Endodermal cell (in vitro differentiated cells): ENCODE measurements at places on chromosomes 1 and 21. TPM values are rescaled to one million over a fixed set of nuclear protein-coding genes. Genes with fewer than 3 reads are reported as not detected.

- DNase-seq = peak; percentile 77
- H3K4me3 ChIP-seq = peak overlapping the region; percentile 65
- peaks cover 51% of the 10 kb centered on the region for H3K27me3 ChIP-seq
- H3K36me3 ChIP-seq = no peaks in the 10 kb centered on the region
Observed at GRCh38 chr1:25617625-25618432, 1.2 kb downstream of the MAN1C1 start.

DNA sequence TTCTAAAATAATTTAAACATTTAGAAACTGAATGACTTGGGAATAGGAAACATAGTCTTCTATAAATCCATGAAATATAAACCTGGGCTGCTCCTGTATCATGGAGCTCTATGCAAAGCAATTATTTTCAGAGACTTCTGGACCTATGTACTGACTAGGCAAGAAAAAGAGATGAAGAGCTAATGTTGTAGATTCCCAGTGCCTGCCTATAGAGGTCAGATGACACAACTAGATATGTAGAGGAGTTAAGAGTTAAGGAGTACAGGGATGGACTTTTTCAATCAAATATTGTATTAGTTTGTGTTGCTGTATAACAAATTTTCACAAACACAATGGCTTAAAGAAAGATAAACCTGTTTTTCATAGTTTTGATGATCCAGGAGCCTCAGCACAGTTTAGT, 1434.5 kb downstream of the KCNT2 start:
- no peaks in the 10 kb centered on the region for H3K4me1 ChIP-seq
- no peaks in the 10 kb centered on the region for H3K27me3 ChIP-seq
- H3K36me3 ChIP-seq = no peaks in the 10 kb centered on the region
- no peak overlapping the region for H3K27ac ChIP-seq
- no peak overlapping the region for H3K4me3 ChIP-seq

- H3K4me1 ChIP-seq = peaks cover 6% of the 10 kb centered on the region
- no peaks in the 10 kb centered on the region for H3K36me3 ChIP-seq
- no peak overlapping the region for H3K27ac ChIP-seq
- no peak overlapping the region for H3K4me3 ChIP-seq
Observed at GRCh38 chr1:190196020-190196419, 281.6 kb downstream of the BRINP3 start.

GRCh38 chr1:23554127-23554480, 5.2 kb downstream of the ID3 start:
- no peaks in the 10 kb centered on the region for H3K27me3 ChIP-seq
- H3K27ac ChIP-seq = peak overlapping the region; percentile 88
- DNase-seq = no peak
- H3K36me3 ChIP-seq = no peaks in the 10 kb centered on the region
- peak overlapping the region; percentile 80 for H3K4me3 ChIP-seq

GRCh38 chr1:219401724-219402625, 210.9 kb downstream of the ZC3H11B start:
- no peak for DNase-seq
- no peaks in the 10 kb centered on the region for H3K27me3 ChIP-seq
- peaks cover 13% of the 10 kb centered on the region for H3K4me1 ChIP-seq
- H3K4me3 ChIP-seq = no peak overlapping the region
- H3K27ac ChIP-seq = no peak overlapping the region
- no peaks in the 10 kb centered on the region for H3K36me3 ChIP-seq

DNA sequence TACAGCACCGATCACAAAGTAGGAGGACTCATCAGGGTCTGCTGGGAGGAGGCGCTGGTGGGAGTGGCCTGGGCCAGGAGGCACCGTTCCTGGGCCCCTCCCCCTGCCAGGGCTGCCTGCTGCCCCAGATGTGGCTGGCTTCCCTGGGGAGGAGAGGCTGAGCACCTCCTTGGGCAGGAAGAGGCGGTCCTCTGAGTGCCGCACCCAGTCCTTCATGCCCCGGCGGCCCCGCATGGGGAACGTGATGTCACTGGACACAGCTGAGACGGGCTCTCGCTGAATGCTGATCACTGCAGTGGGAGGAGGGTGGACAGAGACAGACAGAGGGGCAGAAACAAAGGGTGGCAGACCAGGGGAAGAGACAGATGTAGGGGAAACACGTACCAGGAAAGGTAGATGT, 24.8 kb downstream of the ADGRB2 start:
- H3K36me3 ChIP-seq = peaks cover 5% of the 10 kb centered on the region
- peak; percentile 84 for DNase-seq
- no peak overlapping the region for H3K4me3 ChIP-seq
- H3K4me1 ChIP-seq = no peaks in the 10 kb centered on the region

HAO2 gene
- not detected in 2 replicates for total RNA-seq

CRYAA gene
- total RNA-seq = not detected in 3 replicates
